Stromal cell of bone marrow (primary cell): ENCODE measurements at places on chromosomes 16 and 17.
A peak's percentile ranks its signal among the peaks of the same experiment; 100 is the strongest.

GRCh38 chr17:537133-537532 lies 177.5 kb downstream of the VPS53 start:
- no peak for DNase-seq

- no peak for DNase-seq
Observed at GRCh38 chr16:70725024-70725911, 39.4 kb upstream of the MTSS2 start.

DNA sequence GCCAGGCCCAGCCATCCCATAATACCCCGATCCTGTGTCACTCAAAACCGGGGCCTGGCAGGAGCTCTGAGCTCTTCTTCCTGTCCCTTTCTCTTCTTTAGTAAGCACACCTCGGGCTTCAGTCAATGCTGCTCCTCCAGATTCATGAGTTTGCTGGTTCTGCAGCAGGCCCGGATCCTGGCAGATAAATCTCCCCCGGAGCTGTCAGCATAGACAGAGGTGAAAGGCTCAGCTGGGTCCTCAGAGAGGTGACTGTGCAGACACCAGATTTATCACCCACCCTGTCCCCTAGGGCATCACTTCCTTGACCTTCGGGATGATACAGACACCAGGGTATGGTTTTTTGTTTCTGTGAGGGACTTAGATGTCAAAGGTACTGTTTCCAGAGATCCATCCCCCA lies 242.5 kb upstream of the N4BP1 start:
- DNase-seq: no peak

- DNase-seq: no peak
Observed at GRCh38 chr17:4475463-4475862, 23.2 kb upstream of the SPNS2 start.

GRCh38 chr16:88430185-88430523 lies 22.9 kb upstream of the ZFPM1 start:
- no peak for DNase-seq

DNA sequence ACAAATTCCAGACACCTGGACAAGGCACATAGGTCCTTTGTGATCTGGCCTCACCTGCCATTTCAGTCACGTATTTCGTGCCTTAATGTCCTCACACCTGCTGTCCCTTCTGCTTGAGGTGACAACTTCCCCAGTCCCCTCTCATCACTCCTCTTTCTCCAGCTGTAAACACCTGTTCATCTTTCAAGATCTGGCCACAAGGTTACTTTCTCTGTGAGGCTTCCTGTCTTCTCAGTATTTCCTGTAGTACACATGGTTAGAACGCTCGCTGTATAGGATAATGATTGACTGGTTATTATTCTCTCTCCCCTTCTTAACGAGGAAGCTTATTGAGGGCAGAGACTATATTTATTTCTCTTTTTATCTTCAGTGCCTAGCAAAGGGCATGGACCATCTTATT lies 74.5 kb upstream of the PMFBP1 start:
- no peak for DNase-seq

GRCh38 chr16:66603537-66604375 lies 748 bp upstream of the CMTM3 start:
- no peak for DNase-seq

DNA sequence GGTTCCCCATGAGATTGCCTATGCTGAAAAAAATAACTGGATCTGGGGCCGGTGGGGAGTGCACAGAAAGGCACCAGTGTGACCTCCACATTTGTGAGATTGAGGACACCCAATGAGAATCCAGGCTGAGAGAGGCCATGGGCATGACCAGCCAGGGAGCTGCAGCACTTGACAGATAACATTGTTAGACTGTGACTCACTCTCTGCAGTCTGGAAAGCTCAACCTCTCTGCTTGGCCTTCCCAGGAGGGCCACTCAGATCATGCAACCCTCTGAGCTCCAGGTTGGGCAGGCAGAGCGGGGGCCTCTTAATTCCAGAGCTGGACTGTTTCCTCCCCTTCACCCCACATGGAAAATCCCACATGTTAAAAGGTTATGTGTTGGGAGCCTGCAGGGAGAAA lies 30.1 kb downstream of the FZD2 start:
- DNase-seq: peak; percentile 69

DNA sequence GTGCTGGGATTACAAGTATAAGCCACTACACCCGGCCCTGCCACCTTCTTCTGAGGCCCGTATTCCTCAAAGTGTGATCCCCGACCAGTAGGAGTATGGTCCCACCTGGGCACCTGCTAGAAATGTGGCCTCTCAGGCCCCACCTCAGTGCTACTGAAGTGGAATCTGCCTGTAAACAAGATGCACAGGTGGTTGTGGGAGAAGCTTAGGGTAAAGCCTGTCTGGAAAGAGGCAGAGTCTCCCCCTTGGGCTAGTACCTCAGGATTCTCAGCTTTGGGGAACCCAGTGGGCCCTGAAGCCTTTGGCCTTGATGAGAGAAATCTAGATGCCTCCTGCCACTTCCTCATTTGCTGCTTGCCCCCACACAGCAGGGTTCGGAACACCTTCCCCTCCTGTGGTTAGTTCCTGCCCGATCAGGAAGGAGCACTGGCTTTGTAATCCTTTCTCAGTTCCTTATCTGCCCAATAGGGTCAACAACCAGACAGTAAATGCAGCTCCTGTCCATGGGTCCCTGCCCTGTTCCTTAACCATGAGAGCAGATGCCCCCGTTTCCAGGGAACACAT lies 25.2 kb downstream of the TK2 start:
- DNase-seq: no peak

DNA sequence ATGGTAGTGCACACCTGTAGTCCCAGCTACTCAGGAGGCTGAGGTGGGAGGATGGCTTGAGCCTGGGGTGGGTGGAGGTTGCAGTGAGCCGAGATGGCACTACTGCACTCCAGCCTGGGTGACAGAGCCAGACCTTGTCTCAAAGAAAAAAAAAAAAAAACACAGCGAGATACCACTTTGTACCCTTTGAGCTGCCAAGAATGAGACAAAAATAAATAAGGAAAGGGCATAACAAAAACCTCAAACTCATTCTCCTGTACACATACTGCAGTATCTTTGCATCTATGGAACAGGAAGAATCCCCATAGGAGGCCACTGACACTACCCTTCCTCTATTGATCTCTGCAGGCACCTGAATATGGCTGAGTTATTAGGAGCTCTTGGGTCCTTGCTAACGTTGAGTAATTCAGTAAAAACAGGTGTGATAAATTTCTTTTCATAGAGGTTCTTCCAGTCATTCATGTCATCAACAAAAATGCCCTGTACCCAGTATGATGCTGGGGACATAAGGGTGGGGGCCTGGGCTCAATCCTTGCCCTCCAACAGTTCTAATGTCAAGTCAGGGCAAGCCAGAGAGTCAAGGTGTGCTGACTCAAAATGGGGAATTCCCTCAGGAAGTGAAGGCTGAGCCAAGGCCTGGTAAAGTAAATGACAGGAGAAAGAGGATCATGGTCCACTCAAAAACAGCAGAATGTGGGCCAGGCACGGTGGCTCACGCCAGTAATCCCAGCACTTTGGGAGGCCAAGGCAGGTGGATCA lies 26.9 kb downstream of the RANBP10 start:
- no peak for DNase-seq

DNA sequence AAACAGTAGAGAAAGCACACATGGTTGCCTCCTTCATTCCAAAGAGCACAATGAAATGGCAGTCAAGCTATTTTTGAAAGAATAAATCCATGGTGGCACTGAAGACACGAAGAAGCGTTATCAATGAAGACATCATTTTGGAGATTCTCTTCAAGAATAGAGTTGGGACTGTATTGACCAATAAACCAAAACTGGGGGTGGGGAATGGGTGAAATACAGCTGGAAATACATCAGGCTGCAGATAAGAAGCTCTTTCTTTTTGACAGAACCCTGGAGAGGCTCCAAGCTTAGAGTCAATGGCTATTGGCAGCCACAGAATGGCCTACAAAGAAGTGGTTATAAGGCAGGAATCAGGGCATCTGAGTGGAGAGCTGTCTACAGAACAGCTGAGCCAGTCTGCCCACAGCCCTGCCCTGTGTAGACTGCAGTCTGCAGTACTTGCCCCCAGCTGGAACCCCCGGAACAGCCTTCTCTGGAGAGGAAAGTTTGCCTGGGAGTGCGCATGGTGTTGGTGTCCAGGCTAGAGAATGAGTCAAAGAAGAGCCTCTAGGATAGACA lies 100.4 kb downstream of the STX8 start:
- no peak for DNase-seq

GRCh38 chr16:51225878-51226277 lies 74.8 kb upstream of the SALL1 start:
- DNase-seq: no peak

DNA sequence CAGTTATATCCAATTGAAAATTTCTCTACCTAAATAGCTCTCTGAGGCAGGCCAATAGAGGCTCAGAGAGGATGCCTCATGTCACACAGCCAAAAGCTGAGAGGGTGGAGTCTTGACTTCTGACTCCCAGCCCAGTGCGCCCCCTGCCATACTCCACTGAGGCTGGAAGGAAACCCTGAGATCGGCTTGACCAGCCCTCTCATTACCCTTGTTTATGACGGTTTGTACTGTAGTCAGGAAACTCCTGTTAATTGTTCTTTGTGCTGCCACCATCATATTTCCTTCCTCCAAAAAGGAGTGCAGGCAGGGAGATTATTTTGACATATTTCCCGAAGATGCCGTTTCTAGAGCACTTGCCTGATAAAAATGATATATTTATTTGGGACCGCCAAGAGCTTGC lies 107.9 kb downstream of the AIPL1 start:
- no peak for DNase-seq

GRCh38 chr16:10831894-10832886 lies 13.6 kb upstream of the TVP23A start:
- DNase-seq: no peak

DNA sequence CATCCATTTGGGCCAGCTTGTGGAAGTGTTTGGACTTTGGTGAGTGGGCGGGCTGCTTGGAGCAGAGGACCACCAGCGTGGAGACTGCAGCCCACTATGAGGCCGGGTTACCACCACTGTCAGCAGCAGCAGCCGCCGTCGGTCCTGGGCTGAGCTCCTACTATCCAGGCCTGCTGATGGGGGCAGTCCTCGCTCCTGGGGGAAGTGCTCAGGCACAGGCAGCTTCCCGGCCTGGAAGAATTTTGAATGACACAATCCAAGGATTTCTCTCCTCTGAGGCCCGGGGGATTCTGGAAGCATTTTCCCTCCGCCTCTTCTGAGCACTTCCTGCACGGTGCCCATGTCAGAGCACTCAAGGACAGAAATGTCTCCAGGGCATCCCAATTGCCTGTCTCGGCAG lies 5.3 kb upstream of the NOD2 start:
- DNase-seq: no peak

GRCh38 chr17:42783062-42783790 lies 2.8 kb downstream of the WNK4 start:
- no peak for DNase-seq

- DNase-seq: no peak
Observed at GRCh38 chr17:33113991-33114370, 122.3 kb downstream of the SPACA3 start.

DNA sequence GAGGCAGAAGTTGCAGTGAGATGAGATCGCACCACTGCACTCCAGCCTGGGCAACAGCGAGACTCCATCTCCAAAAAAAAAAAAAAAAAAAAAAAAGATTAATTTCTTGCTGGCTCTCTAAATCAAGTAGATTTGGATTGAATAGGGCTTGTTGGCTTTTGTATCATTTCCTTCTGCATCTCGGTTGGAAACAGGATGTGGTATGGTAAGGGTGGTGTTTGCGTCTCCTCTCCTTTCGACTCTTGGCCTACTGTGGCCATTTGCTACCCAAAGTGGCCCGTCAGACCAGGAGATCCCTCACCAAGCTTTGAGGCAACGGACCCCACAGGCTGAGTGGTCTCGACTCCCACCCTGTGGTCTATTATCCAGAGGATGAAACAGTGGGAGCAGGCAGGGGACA lies 168.0 kb upstream of the IRX3 start:
- DNase-seq: no peak

DNA sequence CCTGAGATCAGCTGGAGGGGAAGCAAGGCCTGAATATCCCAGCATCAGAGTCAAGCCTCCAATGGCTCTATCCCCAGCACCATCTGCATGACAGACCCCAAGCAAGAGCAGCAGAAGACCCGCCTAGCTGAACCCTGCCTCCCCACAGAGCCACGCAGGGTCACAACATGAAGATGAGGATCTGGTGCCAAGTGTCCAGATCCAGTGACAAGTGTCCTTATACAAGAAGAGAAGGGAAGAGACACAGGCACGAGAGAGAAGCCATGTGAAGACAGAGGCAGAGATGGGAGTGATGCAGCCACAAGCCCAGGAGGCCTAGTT lies 28.9 kb downstream of the TNFRSF13B start:
- no peak for DNase-seq

GRCh38 chr17:37493249-37494027 lies 3.7 kb downstream of the DUSP14 start:
- DNase-seq: peak; percentile 81

DNA sequence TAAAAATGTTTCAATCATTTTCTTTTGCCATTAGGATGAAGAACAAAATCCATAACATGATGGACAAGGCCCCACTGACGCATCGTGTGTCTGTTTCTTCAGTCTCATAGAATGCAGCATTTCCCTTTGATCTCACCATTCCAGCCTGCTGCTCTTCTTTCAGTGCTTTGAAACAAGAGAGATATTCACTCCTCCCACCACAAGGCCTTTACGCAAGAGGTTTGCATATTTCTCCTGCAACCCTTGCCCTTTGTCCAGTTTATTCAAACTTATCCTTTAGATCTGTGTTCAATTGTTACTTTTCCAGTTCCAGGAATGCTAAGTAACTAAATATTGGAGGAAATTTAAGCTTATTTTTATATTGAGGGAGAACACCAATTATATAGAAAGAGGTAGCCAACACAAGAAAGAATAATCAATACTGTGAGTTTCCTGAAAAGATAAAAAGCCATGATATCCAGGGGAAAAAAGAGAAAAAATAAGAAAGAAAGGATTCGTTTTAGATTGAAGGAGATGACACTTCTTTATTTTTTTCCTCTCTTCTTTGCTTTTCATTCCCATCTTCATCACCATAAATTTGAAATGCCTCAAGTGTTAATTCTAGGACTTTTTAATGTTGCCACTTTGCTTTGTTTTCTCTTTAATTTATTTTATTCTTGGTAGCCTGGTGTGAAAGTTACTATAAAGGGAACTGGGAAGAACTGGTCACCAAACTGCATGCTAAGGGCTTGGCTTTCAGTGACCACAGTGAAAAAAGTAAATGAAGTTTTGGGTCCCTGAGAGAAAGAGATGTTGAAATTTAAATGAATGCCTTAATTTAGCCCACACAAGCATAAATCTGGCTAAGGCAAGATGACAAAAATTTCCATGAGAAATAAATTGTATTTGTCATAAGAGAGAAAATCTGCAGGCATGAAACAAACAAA lies 102.1 kb downstream of the KIF2B start:
- DNase-seq: no peak
